NB4 (cell line): ENCODE measurements at places on chromosomes 13 and 19.

- peak; percentile 21 for DNase-seq
Observed at GRCh38 chr19:57830071-57830602, at the start of gene ZNF587B. Gene ZNF587B (plus strand): TSS chr19:57830299. CDS start chr19:57830529, 230 bp downstream.

DNA sequence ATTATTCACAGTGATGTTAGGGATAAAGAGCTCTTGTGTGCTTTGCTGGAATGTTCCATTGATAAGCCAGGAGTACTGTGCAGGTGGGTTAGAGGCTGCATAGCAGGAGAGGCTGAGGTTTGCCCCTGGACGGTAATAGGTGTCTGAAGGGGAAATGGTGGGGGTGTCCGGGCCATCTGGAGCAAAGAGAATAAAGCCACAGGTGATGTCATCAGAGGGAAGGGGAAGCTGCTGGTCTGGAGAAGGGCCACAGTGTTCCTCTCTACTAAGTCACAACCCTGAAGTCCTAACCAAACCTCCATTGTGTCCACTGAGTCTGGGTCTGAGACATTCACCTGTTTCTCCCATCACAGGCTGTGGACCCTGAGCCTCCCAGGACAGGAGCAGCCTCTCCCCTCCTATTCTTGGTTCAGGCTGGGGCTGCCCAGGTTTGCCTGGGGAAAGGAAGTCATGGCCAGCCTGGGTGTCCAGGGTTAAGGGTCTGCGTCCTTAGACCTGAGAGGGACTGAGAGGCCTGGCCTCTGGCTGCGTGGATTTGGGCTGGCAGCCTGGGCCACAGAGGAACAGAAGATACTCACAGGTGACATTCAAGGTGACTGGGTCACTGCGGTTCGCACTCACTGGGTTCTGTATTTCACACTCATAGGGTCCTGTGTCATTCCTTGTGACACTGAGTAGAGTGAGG lies 6.8 kb downstream of the CEACAM1 start:
- no peak for DNase-seq

DNA sequence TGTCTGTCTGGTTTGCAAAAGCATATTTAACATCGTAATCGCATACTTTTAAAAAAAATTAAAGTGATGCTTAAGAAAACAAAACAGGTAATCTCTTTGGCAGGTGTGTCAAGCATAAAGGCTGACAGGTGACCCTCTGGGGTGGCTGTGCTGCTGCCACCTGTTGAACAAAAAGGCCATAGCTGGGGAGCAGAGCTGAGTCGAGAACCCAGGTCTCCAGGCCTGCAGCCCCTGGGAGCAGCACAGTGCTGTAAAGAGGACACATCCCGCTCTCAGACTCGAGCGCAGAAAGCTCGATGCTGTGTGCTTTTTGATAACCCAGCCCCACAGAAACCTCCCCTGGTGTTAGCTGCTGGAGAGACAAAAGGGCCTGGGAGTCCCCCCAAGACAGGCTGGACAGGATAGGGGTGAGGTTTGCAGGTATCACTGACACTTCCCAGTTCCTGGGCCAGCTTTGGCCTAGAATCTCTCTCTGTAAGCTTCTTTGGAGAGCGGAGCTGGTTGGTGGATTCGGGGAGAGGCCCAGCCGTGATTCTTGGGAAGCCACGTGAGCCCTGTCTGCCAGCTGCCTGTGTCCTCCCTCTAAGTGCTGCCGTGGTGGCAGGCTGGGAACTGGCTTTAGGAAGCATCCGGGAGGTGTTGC lies 66.9 kb downstream of the C13orf42 start:
- no peak for DNase-seq

- no peak for DNase-seq
Observed at GRCh38 chr19:52898101-52898500, 666 bp upstream of the ZNF320 start.

GRCh38 chr13:42834946-42835345 lies 53.6 kb downstream of the FAM216B start:
- DNase-seq: no peak

DNA sequence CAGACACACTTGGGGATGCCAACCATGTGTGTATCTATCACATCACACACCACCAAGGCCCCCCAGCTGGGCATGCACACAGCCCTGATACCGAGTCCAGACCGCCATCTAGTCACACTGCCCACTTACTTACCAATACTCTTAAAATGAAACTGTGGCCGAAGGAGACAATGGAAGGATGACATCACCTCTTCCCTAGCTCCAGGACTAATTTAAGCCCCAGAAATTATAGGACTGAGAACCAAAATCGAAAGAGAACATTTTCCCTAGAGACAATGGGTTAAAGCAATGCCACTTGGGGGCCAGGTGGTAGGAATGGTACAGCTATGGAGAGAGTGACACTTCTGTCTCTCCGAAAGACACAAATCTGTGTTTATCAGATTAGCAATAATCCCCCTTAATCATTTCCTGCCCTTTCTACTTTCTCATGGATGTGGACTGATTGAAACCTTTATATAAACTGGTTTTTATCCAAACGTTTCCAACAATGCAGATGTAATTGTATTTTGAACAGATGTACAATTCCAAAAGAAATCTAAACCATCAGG lies 663 bp upstream of the GGACT start:
- DNase-seq: peak; percentile 9

DNA sequence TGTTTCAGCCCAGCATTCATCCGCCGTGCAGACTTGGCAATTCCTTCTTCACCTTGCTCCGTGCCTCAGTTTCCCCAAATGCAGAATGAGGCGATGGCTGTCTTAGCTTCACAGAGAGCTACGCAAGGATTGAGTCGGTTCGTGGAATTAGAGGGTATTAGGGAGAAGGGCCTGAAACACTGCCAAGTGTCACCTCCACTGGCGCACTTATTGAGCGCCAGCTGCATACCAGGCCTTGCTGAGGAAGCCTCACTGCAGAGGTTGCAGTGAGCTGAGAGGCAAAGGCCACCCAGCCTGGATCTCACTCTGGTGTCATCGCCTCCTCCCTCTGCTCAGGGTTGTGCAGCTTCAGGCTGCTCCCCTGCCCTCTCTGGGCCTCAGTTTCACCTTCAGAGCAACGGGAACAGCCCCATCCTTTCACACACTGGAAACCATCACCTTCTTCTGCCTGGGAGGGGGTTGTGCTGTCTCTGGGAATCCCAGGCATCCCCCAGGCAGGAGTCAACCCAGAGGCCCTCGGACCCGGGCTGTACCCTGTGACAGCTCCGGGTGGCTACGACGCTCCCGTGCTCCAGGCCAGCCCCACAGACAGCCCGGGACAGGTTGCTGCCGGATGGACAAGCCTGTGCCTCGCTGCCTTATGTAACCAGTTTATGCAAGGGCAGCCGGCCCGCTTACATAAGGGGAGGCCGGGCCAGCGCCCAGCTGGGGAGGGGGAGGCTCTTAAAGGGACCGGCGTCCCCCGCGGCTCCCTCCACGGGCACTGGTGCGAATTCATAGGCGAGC lies 31.9 kb downstream of the NFIC start:
- no peak for DNase-seq

- DNase-seq: no peak
Observed at GRCh38 chr19:45512881-45513483, 5.7 kb downstream of the VASP start.

GRCh38 chr13:50955798-50956197 lies 46.2 kb downstream of the RNASEH2B start:
- no peak for DNase-seq

DNA sequence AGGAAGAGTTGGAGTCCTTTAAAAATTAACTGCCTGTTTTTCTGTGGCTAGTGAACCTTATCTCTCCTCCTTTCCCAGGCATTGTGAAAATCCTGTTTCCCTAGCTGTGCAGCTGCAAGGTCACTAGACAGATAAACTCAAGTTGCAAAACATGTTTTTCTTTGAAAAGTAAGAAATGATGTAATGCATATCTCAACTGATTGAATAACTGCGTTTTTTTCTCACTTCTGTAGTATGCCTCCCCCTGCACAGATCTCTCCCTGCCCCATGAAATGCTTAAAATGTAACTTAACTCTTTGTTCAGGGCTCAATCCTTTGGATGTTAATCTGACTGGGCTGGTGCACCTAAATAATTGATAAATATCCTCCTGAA lies 27.7 kb upstream of the CYSLTR2 start:
- DNase-seq: peak; percentile 77

- DNase-seq: no peak
Observed at GRCh38 chr19:58009666-58010301, 7.2 kb upstream of the ZNF606 start.
